ENCODE measurements at places on chromosomes 12 and 14. TPM values are rescaled to one million over a fixed set of nuclear protein-coding genes. Genes with fewer than 3 reads are reported as not detected.
A peak's percentile ranks its signal among the peaks of the same experiment; 100 is the strongest.

AQP5 gene
- polyA plus RNA-seq = 2.9 TPM

HEBP1 gene
- polyA plus RNA-seq = 51.8 TPM

ATG14 gene
- polyA plus RNA-seq = 5.4 TPM

ARMH4 gene
- polyA plus RNA-seq = 0.76 TPM

ITGA5 gene
- 33.2 TPM for polyA plus RNA-seq

GPRC5D gene
- 0.18 TPM for polyA plus RNA-seq

KCNA5 gene
- not detected for polyA plus RNA-seq

CMA1 gene
- not detected for polyA plus RNA-seq

PRR4 gene
- polyA plus RNA-seq = 2.6 TPM

TCL1B gene
- not detected for polyA plus RNA-seq

DNA sequence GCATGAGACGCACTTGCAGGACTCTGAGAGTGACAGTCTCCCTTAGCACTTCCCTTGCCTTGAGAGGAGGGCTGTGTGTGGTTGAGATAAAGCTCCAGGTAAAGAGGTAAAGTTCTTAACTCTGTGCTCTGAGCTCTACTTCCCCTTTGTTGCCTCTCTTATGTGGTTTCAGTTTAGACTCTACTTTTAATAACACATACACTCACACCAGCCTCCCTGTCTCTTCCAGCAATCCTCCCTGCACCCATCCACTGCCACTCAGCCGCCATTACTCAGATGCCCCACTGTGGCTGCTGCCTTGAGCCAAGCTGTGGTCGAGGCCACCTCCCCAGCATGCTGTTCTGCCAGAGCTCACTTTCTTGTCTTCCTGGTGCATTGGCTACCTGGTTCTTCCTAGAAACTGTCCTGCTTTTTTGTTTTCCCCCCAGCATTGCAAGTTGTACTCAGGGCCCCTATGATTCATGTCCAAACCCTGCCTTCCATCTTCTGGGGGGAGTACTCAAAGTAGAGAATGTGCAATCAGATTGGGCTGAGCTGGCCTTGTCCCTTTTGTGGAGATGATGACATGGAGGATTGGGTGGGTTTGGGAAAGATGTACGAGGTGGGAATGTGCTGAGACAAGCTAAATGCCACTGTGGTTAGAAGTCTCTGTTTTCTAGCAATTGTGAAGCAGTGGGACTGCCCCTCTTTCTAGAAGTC lies 115.5 kb upstream of the PARP11 start:
- DNase-seq = no peak
- no peaks in the 10 kb centered on the region for H3K27me3 ChIP-seq
- H3K4me1 ChIP-seq = no peaks in the 10 kb centered on the region
- H3K4me3 ChIP-seq = no peak overlapping the region

GRCh38 chr12:110243227-110243626 lies 37.8 kb upstream of the ATP2A2 start:
- H3K27me3 ChIP-seq = no peaks in the 10 kb centered on the region
- H3K4me3 ChIP-seq = no peak overlapping the region
- H3K4me1 ChIP-seq = peaks cover 31% of the 10 kb centered on the region

DNA sequence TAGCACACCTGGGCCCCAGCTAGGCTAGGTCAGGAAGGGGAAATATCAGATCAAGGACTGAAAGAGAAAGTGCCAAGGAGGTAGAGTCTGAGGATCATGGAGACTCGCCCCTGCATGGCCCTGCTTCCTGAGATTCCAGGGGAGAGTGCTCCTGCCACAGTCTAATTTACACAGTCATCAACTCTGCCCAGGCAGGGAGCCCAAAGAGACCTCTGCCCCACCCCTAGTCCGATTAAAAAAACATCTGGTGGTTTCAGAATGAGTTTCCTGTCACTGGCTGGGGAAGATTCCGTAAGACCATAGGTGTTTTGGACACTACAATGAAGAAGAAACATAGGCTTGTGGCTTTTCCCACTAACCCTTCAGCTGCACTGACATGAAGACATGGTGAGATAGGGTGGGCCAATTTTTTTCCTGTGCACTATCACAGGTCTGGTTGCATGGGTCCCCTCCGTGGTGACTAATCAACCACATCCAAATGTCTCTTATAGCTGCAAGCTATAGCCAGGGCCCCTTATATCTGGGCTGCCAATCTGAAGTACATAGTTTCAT lies 31.5 kb upstream of the GZMB start:
- no peaks in the 10 kb centered on the region for H3K36me3 ChIP-seq
- H3K4me3 ChIP-seq = no peak overlapping the region
- no peak for DNase-seq
- H3K4me1 ChIP-seq = no peaks in the 10 kb centered on the region
- H3K27ac ChIP-seq = no peak overlapping the region

DNA sequence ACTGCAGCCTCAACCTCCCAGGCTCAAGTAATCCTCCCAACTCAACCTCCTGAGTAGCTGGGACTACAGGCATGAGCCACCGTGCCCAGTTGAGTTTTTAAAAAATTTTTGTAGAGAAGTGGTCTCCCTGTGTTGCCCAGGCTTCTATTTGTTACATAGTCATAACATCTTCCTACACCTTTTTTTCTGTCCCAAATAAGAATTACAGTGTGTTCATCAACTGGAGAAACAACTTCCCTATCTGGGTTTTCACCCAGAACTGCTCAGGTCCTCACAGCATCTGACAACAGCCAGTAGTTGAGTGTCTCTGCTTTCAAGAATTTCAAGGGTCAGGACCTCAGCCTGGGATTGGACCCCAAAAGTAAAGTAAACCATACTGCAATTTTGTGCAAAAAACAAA lies 235.2 kb upstream of the AMIGO2 start:
- peaks cover 4% of the 10 kb centered on the region for H3K4me1 ChIP-seq
- no peak overlapping the region for H3K27ac ChIP-seq
- no peaks in the 10 kb centered on the region for H3K27me3 ChIP-seq

DNA sequence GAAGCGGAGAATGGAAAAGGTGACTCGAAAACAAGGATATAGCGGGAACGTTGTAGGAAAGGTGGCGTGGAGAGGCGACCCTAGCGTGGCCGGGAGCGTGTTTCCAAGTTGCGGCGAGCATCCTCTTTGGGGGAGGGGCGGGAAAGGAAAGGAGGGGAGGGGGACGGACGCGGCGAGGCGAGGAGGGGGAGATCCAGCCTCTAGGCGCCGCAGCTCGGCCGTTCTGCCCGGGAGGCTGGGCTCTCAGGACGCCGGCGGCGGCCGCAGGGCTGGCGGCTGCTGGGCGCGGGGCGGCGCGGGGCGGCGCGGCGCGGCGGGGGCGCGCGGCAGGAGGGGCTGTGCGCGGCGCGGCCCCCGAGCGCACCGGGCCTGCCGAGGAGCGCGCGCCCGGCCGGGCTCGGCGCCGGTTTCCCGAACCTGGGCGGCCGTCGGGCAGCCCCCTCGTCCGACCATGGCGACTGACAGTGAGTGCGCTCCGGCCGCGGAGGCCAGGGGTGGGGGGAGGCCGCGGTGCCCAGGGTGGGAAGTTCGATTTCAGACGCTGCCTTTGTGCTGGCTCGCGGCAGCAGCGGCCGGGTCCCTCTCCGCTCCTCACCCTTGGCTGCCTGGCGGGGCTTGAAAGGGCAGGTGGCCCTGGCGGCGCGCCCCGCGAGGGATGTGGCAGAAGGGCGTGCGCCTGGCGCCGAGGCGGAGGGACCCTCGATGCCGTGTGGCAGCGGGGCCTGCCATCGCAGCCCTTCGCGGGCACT lies 50.3 kb downstream of the SNAPC1 start:
- H3K27me3 ChIP-seq = no peaks in the 10 kb centered on the region
- DNase-seq = peak; percentile 59
- no peaks in the 10 kb centered on the region for H3K36me3 ChIP-seq
- H3K4me1 ChIP-seq = peaks cover 14% of the 10 kb centered on the region

DNA sequence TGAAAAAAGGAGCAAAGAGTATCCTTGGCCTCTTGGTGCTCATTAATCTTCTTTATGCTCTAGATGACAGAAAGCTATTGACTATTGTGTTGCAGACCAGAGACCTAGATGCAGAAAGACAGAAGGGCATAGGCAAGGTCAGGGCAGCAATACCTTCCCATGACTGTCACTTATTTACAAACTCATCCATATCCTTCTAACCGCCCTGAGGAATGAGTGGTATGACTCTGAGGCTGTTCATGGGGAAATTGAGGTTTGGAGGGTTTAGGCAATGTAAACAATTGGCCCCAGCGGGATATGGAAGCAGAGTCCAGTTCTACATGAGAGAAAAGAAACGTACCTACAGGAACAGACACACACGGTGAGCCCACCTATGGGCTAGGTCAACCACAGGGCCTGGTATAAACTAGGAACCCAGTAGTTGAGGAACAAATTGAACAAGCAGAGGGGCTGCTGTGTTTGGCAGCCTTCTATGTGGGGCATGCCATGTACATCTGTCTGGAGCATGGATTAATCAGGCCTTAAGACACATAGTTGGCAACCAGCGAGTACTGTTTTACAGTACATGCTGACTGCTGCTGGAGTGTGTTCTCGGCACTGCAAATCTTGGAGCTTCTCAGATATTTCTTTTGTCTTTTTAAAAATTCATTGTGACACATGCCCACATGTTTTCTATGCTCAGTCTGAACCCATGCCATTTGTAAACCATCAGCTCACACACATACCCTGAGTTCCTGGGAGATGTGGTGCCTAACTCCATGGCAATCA lies 159.7 kb upstream of the NTF3 start:
- H3K27ac ChIP-seq = no peak overlapping the region
- H3K36me3 ChIP-seq = no peaks in the 10 kb centered on the region
- peaks cover 5% of the 10 kb centered on the region for H3K4me1 ChIP-seq

GRCh38 chr14:35786856-35787255 lies 22.2 kb downstream of the RALGAPA1 start:
- H3K36me3 ChIP-seq = no peaks in the 10 kb centered on the region
- no peaks in the 10 kb centered on the region for H3K27me3 ChIP-seq
- H3K4me3 ChIP-seq = no peak overlapping the region
- H3K4me1 ChIP-seq = no peaks in the 10 kb centered on the region

- no peak overlapping the region for H3K4me3 ChIP-seq
- no peak for DNase-seq
- H3K27ac ChIP-seq = no peak overlapping the region
Observed at GRCh38 chr12:84811291-84811690, 101.3 kb downstream of the SLC6A15 start.

GRCh38 chr14:50045039-50045711 lies 71.2 kb downstream of the VCPKMT start:
- peak; percentile 92 for DNase-seq
- no peaks in the 10 kb centered on the region for H3K36me3 ChIP-seq
- no peaks in the 10 kb centered on the region for H3K27me3 ChIP-seq
- peaks cover 36% of the 10 kb centered on the region for H3K4me1 ChIP-seq
- H3K4me3 ChIP-seq = no peak overlapping the region

GRCh38 chr14:97101561-97101960 lies 304.4 kb downstream of the VRK1 start:
- H3K4me1 ChIP-seq = no peaks in the 10 kb centered on the region
- no peaks in the 10 kb centered on the region for H3K27me3 ChIP-seq
- H3K27ac ChIP-seq = no peak overlapping the region
- H3K4me3 ChIP-seq = no peak overlapping the region

- no peak for DNase-seq
- no peaks in the 10 kb centered on the region for H3K36me3 ChIP-seq
- H3K4me1 ChIP-seq = peaks cover 8% of the 10 kb centered on the region
- H3K4me3 ChIP-seq = no peak overlapping the region
- H3K27ac ChIP-seq = no peak overlapping the region
- H3K27me3 ChIP-seq = peaks cover 12% of the 10 kb centered on the region
Observed at GRCh38 chr14:37579274-37579673, 15.8 kb downstream of the FOXA1 start.

- H3K4me3 ChIP-seq = no peak overlapping the region
- no peak for DNase-seq
- no peaks in the 10 kb centered on the region for H3K36me3 ChIP-seq
- H3K27me3 ChIP-seq = no peaks in the 10 kb centered on the region
Observed at GRCh38 chr12:52141875-52142274, 49.9 kb downstream of the KRT80 start.

GRCh38 chr12:58174316-58174715 lies 232.9 kb downstream of the ATP23 start:
- DNase-seq = no peak
- H3K4me3 ChIP-seq = no peak overlapping the region
- H3K36me3 ChIP-seq = no peaks in the 10 kb centered on the region
- H3K27ac ChIP-seq = no peak overlapping the region

DNA sequence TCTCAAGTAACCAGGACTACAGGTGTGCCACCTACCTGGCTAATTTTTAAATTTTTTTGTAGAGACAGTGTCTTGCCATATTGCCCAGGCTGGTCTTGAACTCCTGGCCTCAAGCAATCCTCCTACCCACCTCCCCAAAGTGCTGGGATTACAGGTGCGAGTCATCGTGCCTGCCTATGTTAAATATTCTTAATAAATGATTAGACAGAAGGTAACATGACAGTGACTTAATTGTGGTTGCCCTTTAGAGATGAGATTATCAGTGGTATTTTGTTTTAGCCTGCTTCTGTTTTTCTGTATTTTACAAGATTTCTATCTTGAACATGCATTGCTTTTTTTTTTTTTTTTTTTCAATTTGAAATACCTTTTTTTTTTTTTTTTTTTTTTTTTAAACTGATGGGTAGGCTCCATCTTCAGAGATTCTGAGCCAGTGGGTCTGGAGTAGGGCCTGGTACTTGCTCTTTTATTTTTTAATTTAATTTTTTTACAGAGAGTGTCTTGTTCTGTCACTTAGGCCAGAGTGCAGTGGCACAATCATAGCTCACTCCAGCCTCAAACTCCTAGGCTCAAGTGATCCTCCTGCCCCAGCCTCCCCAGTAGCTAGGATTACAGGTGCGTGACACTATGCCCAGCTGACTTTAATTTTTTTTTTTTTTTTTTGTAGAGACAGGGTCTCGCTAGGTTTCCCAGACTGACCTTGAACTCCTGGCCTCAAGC lies 88.4 kb downstream of the BORCS5 start:
- H3K27ac ChIP-seq = no peak overlapping the region
- no peak for DNase-seq
- H3K4me1 ChIP-seq = peaks cover 33% of the 10 kb centered on the region
- no peaks in the 10 kb centered on the region for H3K27me3 ChIP-seq

DNA sequence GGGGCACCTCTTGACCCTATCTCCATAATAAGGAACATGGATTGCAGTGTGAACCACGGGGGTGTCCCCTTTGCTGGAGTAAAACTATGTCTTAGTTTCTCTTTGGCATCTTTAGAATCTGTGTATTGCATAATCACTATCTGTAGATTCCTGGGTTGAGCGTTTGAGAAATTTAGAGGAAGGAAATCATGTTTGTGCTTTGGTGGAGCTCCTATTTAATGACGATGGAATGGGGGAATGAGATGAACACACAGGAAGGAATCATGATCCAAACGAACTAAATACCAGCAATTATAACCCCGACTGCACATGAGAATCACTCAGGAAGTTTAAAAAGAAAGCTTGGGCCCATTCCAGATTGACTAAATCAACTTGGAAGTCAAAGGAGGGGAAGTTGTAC lies 1.3 kb upstream of the MYG1 start:
- no peak for DNase-seq
- peaks cover 35% of the 10 kb centered on the region for H3K36me3 ChIP-seq
- H3K27me3 ChIP-seq = no peaks in the 10 kb centered on the region
- H3K4me1 ChIP-seq = peaks cover 78% of the 10 kb centered on the region
- H3K27ac ChIP-seq = no peak overlapping the region

DNA sequence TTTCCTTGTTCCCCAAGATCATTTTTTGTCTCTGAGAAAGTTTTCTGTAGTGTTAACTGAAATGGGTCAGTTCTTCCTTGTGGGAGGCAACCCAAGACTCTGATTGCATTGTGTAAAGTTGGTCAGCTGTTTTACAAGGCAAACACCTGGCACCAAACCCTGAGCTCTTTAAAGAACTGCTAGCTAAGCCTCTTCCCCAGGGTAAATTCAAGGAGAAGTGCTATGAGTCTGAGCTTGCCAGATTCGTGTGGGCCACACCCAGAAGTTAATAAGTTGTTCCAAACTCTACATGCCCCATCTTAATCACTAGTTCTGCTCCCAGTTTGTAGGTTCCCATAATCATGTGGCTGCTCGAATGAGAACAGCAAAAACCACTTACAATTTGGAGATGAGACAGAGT lies 214.5 kb downstream of the BTG1 start:
- no peaks in the 10 kb centered on the region for H3K27me3 ChIP-seq
- peaks cover 24% of the 10 kb centered on the region for H3K4me1 ChIP-seq
- DNase-seq = peak; percentile 75
- H3K36me3 ChIP-seq = no peaks in the 10 kb centered on the region
- H3K4me3 ChIP-seq = no peak overlapping the region
- H3K27ac ChIP-seq = peak overlapping the region; percentile 76

Measured in stomach (tissue), 19 donors.